ENCODE measurements at places on chromosomes 3 and 15.

DNA sequence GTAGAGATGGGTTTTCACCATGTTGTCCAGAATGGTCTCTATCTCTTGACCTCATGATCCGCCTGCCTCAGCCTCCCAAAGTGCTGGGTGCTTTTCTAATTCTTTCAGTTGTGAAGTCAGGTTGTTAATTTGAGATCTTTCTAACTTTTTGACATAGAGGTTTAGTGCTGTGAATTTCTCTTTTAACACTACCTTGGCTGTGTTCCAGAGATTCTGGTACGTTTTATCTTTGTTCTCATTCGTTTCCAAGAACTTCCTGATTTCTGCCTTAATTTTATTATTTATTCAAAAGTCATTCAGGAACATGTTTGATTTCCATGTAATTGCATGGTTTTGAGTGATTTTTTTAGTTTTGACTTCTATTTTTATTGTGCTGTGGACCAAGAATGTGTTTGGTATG is 63.5 kb upstream of the CCDC54 start:
- DNase-seq: no peak

- no peak for DNase-seq
Measured at GRCh38 chr15:101315736-101316135, 20.7 kb upstream of the SNRPA1 start.

DNA sequence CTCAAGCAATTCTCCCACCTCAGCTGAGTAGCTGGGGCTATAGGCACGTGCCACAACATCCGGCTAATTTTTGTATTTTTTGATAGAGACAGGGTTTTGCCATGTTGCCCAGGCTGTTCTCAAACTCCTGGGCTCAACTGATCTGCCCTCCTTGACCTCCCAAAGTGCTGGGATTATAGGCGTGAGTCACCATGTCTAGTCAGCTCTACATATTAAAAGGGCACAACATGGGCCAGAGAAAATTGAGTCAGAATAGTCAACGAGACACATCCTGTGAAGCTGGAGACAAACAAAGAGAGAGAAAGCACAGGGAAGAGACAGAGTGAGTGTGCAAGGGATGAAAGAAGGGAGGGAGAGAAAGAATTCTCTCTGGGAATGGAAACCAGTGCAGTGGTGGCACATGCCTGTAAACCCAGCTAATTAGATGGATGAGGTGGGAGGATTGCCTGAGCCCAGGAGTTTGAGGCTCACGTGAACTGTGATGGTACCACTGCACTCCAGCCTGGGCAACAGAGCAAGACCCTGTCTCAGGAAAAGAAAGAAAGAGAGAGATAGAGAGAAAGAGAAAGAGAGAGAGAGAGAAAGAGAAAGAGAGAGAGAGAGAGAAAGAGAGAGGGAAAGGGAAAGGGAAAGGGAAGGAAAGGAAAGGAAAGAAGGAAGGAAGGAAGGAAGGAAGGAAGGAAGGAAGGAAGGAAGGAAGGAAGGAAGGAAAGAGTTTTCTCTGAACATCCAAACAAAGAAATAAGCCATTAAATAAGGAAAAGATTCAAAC is 107.2 kb upstream of the SLC25A36 start:
- no peak for DNase-seq

GRCh38 chr3:11494131-11494916 is 149.4 kb downstream of the VGLL4 start:
- DNase-seq: no peak

GRCh38 chr3:141275973-141276372 is 44.3 kb downstream of the PXYLP1 start:
- no peak for DNase-seq

DNA sequence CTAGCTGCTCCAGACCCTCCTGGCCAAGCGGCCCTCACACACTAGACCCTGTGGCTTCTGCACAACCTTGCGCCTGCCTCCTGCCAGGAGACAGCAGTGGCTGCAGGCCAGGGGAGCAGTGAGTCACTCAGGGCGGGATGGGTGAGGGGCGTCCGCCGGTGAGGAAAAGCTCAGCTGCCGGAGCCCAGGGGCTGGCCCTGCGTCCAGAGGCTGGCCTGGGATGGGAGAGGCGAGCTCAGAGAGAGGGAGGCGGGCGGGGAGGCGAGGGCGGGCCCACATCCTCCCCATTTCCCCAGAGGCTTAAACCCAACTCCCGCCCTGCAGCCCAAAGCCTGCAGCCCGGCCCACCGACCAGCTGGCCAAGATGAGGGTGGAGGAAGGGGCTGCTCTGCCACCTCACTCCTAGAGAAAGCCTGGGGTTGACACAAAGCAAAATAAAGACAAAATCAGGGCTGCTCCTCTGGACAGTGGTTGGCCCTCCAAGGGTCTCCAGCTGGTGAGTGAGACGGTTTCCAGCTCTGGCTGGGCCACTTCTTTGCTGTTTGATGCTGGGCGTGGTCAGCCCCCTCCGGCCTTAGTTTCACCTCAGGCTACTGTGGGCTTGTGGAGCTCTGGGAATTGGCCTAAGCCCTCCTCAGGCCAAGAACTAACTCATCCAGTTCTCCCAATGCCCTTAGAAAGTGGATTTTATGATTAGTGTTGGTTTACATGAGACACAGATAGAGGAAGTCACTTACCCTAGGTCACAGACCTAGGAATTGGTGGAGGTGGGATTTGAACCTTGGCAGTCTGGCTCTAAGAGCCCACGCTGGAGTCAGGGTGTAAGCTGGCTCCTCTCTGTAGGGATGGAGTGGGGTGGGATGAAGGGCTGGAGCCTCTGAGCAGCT is 50.6 kb downstream of the IQSEC1 start:
- DNase-seq: no peak

DNA sequence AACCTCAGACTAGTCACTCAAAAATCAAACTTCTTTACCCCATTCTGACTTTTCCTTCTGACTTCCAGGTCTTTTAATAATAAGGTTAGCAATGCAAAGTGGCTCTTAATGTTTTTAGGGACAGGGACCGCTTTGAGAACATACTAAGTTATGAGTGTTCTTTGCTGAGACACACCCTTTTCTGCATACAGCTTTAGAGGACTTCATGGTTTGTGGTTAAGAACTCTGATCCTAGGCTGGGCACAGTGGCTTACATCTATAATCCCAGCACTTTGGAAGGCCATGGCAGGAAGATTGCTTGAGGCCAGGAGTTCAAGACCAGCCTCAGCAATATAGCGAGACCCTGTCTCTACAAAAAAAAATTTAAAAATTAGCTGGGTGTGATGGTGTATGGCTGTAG is 85.8 kb upstream of the CACNA2D3 start:
- no peak for DNase-seq

GRCh38 chr15:62672268-62672667 is 370.3 kb upstream of the TPM1 start:
- DNase-seq: no peak

GRCh38 chr3:155037508-155038202 is 42.5 kb upstream of the MME start:
- no peak for DNase-seq

Data from Kasumi-1 (cell line).